ENCODE measurements at places on chromosomes 11 and 22. TPM values are rescaled to one million over a fixed set of nuclear protein-coding genes. Genes with fewer than 3 reads are reported as not detected.
A peak's percentile ranks its signal among the peaks of the same experiment; 100 is the strongest.

- no peak overlapping the region for H3K4me3 ChIP-seq
- peaks cover 26% of the 10 kb centered on the region for H3K27me3 ChIP-seq
- DNase-seq = no peak
- peaks cover 10% of the 10 kb centered on the region for H3K4me1 ChIP-seq
- no peak overlapping the region for H3K27ac ChIP-seq
Measured at GRCh38 chr11:43872995-43873394, 7.6 kb upstream of the ALKBH3 start.

TRPM5 gene
- total RNA-seq = under 0.01 TPM

- no peak overlapping the region for H3K27ac ChIP-seq
- H3K27me3 ChIP-seq = peaks cover 14% of the 10 kb centered on the region
- H3K4me3 ChIP-seq = peak overlapping the region; percentile 26
- no peaks in the 10 kb centered on the region for H3K36me3 ChIP-seq
- DNase-seq = peak; percentile 96
Measured at GRCh38 chr11:76680518-76681425, 10.2 kb upstream of the LRRC32 start.

DNA sequence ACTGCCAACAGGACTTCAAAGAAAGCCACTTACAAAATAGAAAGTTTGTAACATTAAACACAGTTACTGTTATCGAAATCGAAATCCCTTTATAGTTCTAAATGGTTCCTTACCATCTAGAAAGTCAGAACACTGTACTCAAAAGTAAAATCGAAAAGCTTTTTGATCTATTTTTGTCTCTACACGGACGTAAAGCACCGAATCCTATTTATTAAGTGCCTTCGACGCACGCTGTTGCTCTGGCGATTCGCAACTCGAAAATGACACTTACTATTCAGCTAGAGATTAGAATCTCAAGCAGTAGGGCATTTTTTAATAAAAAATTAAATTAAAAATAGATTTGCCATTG lies 78.3 kb downstream of the LARGE1 start:
- no peak overlapping the region for H3K4me3 ChIP-seq
- no peaks in the 10 kb centered on the region for H3K27me3 ChIP-seq
- no peak for DNase-seq
- H3K27ac ChIP-seq = no peak overlapping the region

PDGFB gene
- not detected for total RNA-seq

CCND1 gene
- total RNA-seq = 237 TPM

MMP3 gene
- 5.1 TPM for total RNA-seq

FGF3 gene
- total RNA-seq = not detected

GALNT18 gene
- 3.2 TPM for total RNA-seq

DNA sequence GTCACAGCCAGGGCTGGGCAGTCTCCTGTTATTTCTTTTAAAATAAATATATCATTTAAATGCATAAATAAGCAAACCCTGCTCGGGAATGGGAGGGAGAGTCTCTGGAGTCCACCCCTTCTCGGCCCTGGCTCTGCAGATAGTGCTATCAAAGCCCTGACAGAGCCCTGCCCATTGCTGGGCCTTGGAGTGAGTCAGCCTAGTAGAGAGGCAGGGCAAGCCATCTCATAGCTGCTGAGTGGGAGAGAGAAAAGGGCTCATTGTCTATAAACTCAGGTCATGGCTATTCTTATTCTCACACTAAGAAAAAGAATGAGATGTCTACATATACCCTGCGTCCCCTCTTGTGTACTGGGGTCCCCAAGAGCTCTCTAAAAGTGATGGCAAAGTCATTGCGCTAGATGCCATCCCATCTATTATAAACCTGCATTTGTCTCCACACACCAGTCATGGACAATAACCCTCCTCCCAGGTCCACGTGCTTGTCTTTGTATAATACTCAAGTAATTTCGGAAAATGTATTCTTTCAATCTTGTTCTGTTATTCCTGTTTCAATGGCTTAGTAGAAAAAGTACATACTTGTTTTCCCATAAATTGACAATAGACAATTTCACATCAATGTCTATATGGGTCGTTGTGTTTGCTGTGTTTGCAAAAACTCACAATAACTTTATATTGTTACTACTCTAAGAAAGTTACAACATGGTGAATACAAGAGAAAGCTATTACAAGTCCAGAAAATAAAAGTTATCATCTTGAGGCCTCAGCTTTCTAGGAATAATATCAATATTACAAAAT lies 13.4 kb downstream of the OR51B4 start:
- H3K27me3 ChIP-seq = no peaks in the 10 kb centered on the region
- no peaks in the 10 kb centered on the region for H3K36me3 ChIP-seq
- peak; percentile 8 for DNase-seq

DNA sequence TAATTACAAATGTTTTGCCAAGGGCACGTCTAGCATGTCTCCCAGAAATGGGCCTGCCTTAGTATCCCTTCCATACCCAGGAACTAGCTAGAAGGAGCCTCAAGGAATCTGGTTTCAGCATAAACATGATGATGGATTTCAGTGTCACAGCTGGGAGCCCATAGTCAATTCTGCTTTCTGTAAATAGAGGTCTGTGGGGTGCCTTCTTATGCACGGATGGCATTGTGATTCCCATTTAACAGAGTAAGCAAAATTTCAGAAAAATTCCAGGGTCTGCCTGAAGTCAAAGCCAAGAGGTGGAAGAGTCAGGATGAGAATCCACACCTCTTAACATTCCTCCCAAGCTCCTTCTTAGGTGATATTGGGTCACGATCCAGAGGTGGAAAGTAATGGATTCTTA lies 12.1 kb downstream of the DUSP18 start:
- DNase-seq = no peak
- no peaks in the 10 kb centered on the region for H3K36me3 ChIP-seq
- no peaks in the 10 kb centered on the region for H3K27me3 ChIP-seq
- H3K4me1 ChIP-seq = no peaks in the 10 kb centered on the region

POU2AF3 gene
- total RNA-seq = 0.36 TPM

- no peak overlapping the region for H3K27ac ChIP-seq
- H3K4me3 ChIP-seq = no peak overlapping the region
- H3K36me3 ChIP-seq = no peaks in the 10 kb centered on the region
- no peak for DNase-seq
- no peaks in the 10 kb centered on the region for H3K4me1 ChIP-seq
- H3K27me3 ChIP-seq = no peaks in the 10 kb centered on the region
Measured at GRCh38 chr11:90635151-90635550, 412.3 kb upstream of the CHORDC1 start.

MMP11 gene
- 23.5 TPM for total RNA-seq

PTGDR2 gene
- not detected for total RNA-seq

DNA sequence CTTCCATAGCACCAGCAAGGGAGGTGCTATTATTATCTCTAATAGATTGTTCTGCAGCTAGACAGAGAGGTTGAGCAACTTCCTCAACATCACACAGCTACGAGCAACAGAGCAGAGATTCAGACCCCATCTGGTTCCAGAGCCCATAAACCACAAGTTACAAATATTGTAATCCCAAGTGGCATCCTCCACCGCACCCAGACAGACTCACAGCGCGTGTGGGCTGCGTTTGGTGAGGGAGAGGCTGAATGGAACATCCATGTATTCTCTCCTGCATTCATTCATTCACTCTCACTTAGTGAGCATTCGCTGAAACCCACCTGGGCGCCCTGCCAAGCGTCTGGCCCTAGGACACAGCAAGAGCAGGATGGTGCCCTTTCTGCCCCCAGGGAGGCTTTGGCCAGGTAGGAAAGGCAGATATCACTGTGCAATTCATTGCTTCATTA lies 33.5 kb downstream of the LIF start:
- no peaks in the 10 kb centered on the region for H3K36me3 ChIP-seq
- peak overlapping the region; percentile 100 for H3K27ac ChIP-seq
- peaks cover 51% of the 10 kb centered on the region for H3K4me1 ChIP-seq
- no peaks in the 10 kb centered on the region for H3K27me3 ChIP-seq

GRCh38 chr11:126160345-126161022 lies 51.0 kb downstream of the RPUSD4 start:
- H3K4me3 ChIP-seq = no peak overlapping the region
- no peaks in the 10 kb centered on the region for H3K36me3 ChIP-seq
- no peak for DNase-seq
- no peak overlapping the region for H3K27ac ChIP-seq
- peaks cover 13% of the 10 kb centered on the region for H3K4me1 ChIP-seq

CEP126 gene
- 4.1 TPM for total RNA-seq

OR6T1 gene
- total RNA-seq = not detected

GRCh38 chr22:36368359-36368983 lies 19.3 kb downstream of the MYH9 start:
- DNase-seq = peak; percentile 82
- peak overlapping the region; percentile 12 for H3K4me3 ChIP-seq
- no peaks in the 10 kb centered on the region for H3K27me3 ChIP-seq
- peaks cover 99% of the 10 kb centered on the region for H3K4me1 ChIP-seq
- peaks cover 42% of the 10 kb centered on the region for H3K36me3 ChIP-seq

CHRNA10 gene
- 0.29 TPM for total RNA-seq

DNA sequence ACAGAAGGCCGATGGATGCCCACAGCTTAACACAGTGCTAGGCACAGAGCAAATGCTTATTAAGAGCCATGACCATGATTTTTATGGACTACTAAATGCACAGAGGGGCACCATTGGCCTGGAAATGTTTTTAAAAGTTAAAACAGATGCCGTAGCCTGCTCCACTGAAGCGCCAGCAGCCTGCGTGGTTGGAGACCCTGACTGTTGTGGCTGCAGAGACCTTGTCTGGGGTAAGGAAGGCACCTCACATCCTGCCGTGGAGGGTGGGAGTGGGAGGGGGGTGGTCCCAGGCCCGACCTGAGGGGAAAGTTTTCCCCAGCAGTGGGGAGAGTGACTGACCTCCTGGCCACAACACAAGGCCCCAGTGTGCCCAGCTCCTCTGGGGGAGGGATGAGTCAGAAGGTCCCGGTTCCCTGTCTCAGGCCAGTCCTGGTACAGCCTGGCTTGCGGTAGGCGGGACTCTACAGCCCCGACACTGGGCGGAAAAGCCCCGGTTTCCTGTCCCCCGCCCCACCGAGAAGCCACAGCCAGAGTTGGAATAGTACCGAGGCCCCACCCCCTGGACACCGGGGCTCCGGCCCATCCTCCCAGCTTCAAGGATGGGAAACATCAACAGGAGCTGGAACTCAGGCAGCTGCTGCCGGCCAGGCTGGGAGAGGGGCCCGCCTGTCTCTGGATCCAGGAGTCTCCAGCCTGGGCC lies 7.0 kb downstream of the CHST1 start:
- no peaks in the 10 kb centered on the region for H3K27me3 ChIP-seq
- H3K4me1 ChIP-seq = peaks cover 21% of the 10 kb centered on the region

OR52E4 gene
- not detected for total RNA-seq

- DNase-seq = no peak
- no peaks in the 10 kb centered on the region for H3K27me3 ChIP-seq
- no peaks in the 10 kb centered on the region for H3K36me3 ChIP-seq
- peak overlapping the region; percentile 97 for H3K27ac ChIP-seq
- peak overlapping the region; percentile 84 for H3K4me3 ChIP-seq
- peaks cover 45% of the 10 kb centered on the region for H3K4me1 ChIP-seq
Measured at GRCh38 chr11:72041364-72042063, 38.8 kb downstream of the NUMA1 start.

MIOX gene
- under 0.01 TPM for total RNA-seq

DNA sequence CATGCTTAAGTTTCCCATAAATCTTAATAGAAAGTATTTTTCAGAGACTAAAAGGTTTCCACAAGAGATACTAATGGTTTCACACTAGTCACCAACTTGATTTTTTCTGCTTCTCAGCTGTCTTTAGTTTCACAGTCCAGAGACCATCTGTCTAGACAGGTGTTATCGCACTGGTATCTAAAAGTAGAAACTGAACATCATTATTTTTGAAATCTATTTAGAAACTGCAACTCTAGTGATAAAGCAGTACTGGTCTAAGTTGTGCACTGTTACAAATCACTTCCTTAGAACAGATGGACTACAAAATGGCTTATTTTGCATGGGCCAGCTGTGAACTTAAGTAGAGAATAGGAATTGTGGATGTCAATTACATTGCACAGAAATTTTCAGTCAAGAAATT lies 78.0 kb downstream of the CNTN5 start:
- no peak overlapping the region for H3K4me3 ChIP-seq
- no peak for DNase-seq
- no peak overlapping the region for H3K27ac ChIP-seq
- no peaks in the 10 kb centered on the region for H3K36me3 ChIP-seq

DNA sequence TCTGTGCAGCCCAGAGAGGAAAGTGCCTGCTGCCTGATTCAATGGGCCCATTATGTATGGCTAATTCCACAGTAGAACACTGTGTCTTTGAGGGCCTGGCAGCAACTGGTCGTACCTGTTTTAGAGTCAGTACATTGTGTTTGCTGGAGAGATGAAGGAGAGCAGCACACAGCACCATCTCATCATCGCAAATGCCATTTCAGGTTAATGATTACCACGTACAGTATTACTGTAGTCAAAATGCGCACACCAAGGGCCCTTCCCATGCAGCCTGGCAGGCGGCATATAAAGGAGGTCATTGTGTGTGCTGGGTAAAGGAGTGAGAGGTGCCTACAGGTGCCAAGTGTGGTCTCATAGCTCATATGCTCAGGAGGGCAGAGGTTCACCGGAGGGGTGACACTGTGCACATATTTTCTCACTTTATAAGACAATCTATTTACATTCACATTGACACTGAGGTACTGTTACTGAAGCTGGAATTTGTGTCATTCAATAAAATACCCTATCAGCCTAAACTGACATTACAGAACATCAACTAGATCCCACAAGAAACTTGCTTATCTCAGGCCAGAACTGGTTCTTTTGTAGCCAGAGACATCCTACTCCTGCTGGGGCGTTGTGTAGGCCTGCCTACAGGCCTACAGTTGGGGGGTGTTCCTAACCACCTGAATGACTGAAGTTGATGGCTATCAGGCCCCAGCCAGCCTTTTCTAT lies 90.4 kb downstream of the APIP start:
- no peaks in the 10 kb centered on the region for H3K4me1 ChIP-seq
- H3K4me3 ChIP-seq = no peak overlapping the region

DNA sequence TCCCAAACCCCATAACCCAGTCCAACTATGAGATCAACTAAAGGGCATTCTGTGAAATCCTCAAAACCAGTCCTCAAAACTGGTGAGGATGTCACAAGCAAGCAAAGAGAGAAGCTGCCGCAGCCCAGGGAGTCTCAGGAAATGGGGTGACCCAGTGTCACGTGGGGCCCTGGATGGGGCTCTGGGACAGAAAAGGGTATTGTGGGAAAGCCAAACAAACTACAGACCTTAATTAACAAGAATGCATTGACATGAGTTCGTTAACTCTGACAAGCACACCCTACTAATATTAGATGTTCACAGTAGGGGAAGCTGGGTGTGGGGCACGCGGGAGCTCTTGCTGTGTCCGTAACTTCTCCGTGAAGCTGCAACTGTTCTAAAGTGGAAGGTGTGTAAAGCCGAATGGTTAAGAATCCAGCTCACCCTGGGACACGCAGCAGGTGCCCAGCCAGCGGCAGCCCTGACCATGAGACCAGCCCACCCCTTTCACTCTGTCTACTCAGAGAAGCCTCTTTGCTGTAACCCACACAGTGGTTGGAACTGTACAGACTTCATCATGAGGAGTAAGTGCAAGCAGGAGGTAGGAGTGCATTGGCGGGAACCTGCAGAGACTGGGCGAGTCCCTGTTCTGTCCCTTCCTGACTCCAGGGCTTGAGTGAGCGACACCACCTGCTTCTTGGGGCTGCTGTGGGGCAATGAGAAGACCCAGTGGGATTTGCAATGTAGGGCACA lies 17.9 kb downstream of the LINC01488 start:
- peaks cover 12% of the 10 kb centered on the region for H3K4me1 ChIP-seq
- peak; percentile 86 for DNase-seq
- no peak overlapping the region for H3K27ac ChIP-seq
- H3K4me3 ChIP-seq = no peak overlapping the region
- no peaks in the 10 kb centered on the region for H3K27me3 ChIP-seq
- H3K36me3 ChIP-seq = no peaks in the 10 kb centered on the region

MS4A18 gene
- not detected for total RNA-seq

RNF214 gene
- 13.4 TPM for total RNA-seq

GRCh38 chr11:47506795-47507562 lies 46.0 kb downstream of the CELF1 start:
- peak; percentile 58 for DNase-seq
- peak overlapping the region; percentile 25 for H3K27ac ChIP-seq
- H3K4me3 ChIP-seq = no peak overlapping the region

All from osteoblast (primary cell).